ENCODE measurements at places on chromosomes 4 and X.

DNA sequence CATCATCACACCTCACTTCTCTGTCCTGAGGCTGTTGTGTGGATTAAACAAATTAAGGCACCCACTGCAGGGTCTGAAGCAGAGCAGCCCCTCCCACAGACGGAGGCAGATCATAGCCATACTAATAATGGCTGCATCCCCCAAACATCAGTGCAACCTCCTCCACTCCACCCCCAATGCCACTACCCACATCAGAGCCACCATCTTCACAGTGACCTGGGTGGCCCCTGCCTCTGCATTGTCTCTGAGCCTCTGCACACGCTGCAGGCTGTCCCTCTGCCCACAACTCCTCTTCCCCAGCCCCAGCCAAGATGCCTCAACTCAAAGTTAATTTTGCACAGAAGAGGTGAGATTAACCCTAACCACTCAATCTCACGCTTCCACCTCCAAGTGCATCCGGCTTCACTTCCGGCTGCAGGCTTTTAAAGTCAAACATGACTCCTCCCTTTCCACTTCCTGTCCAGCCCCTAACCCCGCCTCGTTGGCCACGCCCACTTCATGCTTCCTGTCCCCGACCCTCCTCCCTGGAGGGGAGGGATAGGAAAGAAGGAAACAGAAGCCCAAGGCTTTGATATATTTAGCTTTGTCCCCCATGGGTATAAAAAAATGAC lies 22.7 kb downstream of the JAKMIP1 start:
- no peak for DNase-seq

- DNase-seq: peak; percentile 56
These were observed 187.1 kb downstream of the SHROOM3 start for GRCh38 chr4:76622126-76622525.

DNA sequence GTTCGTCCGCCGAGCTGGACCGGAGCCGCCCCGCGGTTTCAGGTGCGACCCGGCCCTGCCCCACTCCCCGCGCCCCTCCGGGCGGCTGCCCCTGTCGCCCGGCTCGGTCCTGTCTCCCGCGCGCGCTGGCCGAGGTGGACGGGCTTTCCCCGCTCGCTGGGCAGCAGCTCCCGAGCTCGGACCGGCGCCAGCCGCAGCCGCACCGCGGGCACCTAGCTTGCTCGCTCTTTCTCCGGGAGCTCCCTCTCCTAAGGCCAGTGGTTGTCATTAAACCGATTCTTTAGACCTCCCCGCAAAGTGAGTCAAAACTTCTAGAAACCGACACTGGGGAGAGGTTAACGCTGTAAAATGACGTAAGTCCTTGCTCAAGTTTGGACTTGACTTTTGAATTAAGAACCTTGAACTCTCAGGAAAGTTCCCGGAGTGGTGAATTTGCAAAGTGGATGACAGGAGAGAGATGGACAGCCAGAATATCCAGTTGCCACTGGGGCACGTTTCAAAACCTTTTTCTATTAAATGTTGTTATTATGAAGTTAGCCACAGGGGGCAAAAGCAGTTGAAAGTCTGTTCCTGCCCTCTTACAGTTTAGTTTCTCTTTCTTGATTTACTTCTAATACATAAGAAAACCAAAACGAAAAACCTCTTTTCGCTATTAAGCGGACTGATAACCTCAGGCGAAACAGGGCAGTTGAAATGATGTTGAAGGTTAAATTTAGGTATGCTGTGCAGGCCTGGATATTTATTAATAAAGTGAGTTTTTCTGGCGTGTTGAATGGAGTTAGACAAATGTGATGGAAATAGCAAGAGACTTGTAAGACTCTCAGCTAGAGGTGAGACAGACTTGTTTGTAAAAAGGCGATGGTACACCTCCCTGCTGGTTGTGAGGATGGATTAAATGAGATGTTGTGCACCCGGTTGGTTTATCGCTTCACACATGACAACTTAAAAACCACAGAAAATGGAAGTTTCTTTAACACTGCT lies 847 bp downstream of the PI4K2B start:
- peak; percentile 82 for DNase-seq

GRCh38 chrX:23822841-23823240 lies 39.9 kb downstream of the SAT1 start:
- no peak for DNase-seq

GRCh38 chr4:98828801-98829200 lies 100.1 kb downstream of the EIF4E start:
- DNase-seq: no peak

DNA sequence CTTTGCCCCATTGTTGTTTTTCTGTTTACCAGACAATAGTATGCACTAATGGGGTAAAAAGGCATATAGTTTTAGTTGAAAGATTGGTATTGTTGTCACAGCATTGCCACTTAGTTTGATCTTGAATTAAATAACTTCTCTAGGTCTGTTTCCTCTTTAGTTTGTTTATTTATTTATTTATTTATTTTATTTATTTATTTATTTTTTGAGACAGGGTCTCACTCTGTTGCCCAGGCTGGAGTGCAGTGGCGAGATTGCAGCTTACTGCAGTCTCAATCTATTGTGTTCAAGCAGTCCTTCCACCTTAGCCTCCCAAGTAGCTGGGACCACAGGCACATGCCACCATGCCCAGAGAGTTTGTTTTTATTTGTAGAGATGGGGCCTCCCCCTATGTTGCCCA lies 138.6 kb downstream of the KDM6A start:
- no peak for DNase-seq

GRCh38 chrX:17078031-17078720 lies 131.7 kb downstream of the REPS2 start:
- DNase-seq: no peak

DNA sequence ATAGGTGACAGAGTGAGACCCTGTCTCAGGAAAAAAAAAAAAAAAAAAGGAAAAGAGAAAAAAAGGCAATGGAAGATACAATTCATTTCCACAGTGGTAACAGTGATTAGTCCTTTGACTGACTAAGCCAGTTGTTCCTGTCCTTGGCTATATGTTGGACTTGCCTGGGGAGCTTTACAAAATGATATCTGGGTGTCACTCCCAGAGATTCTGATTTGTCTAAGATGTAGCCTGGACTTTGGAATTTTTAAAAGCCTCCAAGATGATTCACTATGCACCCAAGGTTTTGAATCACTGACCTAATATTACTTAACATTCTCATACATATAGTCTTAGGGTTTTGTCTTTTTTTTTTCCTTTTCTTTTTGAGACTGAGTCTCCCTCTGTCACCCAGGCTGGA lies 16.9 kb downstream of the HELQ start:
- no peak for DNase-seq

DNA sequence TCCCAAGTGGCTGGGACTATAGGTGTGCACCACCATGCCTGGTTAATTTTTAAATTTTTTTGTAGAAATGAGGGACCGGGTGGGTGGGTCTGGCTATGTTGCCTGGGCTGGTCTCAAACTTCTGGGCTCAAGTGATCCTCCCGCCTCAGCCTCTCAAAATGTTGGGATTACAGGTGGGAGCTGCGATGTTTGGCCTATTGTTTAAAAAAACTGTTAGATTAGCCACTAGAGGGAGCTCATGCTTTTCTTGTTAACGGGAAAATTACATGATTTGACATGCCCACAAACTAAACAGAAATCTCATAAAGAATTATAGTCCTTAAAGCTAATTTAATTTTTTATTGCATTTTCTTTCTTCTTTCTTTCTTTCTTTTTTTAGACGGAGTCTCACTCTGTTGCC lies 5.0 kb upstream of the SDAD1 start:
- peak; percentile 35 for DNase-seq

DNA sequence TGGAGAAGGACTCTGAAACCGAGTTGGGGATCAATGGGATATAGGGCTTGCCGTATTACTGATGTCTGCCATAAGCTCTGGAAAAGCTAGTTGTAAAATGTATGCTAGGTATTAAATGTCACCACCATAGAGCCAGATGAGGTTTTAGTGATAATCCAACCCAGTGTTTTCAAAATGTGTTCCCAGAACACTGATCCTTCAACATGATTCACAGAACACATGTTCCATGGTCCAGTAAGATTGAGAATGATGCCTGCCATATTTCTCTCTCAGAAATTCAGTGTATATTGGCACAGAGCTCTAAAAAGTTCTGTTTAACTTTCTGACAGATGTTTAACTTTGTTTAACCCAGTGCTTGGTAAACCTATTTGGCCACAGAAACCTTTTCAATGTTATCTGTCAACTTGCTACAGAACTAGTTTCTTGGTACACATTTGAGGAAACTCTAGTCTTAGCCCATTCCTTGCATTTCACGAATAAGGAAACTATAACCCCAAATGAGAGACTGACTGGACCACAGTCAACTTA lies 160.2 kb downstream of the PALLD start:
- no peak for DNase-seq

DNA sequence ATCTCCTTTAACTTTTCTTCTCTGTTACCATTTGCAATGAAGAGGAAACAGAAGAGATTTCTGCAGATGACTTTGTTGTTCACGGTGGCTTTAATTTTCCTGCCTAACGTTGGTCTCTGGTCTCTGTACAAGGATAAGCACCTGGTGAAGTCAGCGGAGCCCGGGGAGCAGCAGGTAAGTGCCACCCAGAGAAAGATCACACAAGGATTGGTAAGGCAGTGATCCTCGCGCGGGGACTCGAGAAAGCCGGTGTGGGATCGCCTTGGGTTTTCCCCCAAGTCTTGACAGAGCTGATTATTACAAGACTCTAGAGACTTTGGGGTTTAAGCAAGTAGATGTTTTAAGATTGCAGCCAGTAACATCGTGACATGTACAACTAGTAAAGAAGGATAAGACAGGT lies 1.3 kb downstream of the GALNTL6 start:
- no peak for DNase-seq

DNA sequence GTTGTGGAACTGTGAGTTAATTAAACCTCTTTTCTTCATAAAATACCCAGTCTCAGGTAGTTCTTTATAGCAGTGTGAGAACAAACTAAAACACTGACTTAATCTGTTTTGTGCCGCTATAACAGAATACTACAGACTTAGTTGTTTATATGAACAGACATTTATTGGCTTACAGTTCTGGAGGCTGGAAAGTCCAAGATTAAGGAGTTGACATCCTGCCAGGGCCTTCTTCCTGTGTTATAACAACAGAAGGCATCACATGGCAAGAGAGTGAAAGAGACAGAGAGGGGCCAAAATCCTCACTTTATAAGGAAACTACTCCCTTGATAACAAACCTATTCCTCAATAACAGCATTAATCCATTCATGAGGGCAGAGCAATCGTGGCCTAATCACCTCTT lies 42.5 kb upstream of the KCNIP4 start:
- DNase-seq: peak; percentile 19

- DNase-seq: no peak
These were observed 84.0 kb downstream of the RBPJ start for GRCh38 chr4:26404743-26405206.

DNA sequence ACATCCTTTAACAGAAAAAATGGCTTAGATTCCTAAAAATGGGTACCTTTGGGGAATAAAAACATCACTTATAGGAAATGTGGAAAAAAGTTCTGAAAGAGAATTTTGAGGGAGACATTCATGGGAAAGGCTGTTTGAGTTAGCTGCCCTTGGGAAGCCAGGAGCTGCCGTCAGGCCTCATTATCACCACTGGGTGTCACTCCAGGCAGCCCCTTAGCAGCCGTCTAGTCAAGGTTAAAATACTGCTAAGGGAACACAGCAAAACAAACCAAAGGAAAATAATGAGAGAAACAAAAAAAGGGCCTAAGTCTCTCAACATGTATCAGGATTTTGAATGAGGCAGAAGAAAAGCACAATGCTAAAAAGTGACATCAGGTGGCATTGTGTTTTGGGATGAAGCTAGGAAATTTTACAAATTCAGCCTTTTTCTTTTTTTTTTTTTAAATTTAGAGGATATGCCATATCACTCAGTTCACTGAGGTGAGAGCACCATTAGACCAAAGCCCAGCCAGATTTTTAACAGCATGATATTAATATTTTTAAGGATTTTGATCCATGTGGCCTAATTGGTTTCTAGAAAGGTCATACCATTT lies 235.3 kb downstream of the GPAT3 start:
- DNase-seq: peak; percentile 42

DNA sequence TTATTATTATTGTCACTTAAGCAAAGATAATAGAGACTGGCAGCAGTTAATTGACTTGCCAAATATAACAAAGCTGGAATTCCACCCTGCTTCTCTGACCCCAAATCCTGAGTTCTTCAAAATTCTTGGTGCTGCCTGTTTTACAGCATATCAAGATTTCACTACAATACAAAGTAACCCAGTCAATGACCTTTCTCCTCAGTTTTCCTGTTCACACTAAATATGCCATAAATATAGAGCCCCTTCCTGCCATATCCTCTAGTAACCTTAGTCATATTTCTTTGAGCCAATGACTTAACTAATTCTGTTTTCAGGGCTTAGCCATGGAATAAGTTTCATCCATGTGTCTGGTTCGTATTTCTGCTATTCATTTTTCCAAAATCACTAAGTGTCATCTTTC lies 315.3 kb upstream of the HS3ST1 start:
- DNase-seq: no peak

DNA sequence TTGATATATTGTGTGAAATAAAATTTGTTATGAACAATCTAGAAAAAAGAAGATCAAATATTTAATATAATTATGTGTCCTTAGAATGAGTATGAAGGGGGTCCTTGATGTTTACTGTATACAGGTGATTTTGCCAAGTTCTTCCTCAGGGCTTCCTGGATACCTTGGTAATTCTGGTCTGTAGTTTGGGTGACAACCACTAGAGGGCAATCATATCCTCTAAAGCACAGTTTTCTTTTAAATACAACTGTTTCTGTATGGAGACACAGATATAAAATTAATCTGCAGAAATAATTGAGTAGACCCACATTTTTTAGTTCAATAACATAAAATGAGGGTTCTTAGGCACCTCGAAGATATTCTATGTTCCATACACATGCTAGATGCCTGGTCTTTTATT lies 157.7 kb downstream of the SPANXN1 start:
- DNase-seq: peak; percentile 2

DNA sequence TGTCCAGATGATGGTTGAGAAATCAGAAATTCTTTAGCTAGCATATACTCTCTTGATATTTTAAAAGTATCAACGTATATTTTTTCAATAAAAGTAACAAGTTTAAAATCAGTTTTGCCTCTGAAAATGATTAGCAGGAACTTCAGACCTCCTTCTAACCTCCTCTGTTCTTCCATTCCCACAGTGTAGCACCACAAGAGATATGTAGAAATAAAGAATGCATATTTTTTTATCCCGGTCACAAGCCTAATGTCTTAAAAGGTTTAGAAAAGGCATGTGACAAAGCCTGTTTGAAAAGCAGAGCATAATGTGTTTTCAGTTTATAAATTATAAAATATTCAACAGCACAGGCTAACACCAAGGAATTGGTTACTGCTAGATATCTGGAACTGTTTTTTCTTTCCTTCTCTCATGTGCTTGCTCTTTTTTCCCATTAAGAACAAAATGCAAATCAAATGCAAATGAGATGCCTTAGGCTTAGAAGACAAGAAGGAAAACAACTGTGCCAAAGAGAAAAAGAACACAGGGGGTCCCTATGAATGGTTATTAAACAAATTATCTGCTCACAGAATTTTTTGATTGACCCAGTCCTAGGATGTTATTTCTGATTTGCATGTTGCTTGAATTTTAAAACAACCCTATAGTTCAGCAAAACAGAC lies 351.7 kb upstream of the FAM241A start:
- DNase-seq: no peak

DNA sequence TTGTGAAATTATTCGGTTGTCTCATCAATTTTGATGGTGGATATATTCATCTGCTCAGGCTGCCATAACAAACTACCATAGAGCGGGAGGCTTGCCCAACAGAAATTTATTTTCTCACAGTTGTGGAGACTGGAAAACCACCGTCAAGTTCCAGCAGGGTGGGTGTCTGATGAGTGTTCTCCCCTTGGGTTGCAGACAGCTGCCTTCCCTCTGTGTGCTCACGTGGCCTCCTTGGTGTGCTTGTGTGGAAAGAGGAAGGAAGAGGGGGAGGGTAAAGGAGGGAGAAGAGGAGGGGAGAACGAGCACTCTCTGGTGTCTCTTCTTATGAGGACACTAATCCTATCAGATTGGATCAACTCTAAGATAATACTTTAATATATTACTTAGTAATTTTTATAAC lies 123.8 kb upstream of the TEX13D start:
- no peak for DNase-seq

All from right lung (tissue), 10 donors.